ENCODE measurements at places on chromosomes 7 and 10.
A peak's percentile ranks its signal among the peaks of the same experiment; 100 is the strongest.

- DNase-seq = no peak
Measured at GRCh38 chr7:122248472-122248871, 56.1 kb downstream of the FEZF1 start.

- DNase-seq = no peak
Measured at GRCh38 chr7:128714701-128715495, 24.3 kb upstream of the CALU start.

GRCh38 chr7:78178319-78178718 is 379.7 kb downstream of the PHTF2 start:
- no peak for DNase-seq

DNA sequence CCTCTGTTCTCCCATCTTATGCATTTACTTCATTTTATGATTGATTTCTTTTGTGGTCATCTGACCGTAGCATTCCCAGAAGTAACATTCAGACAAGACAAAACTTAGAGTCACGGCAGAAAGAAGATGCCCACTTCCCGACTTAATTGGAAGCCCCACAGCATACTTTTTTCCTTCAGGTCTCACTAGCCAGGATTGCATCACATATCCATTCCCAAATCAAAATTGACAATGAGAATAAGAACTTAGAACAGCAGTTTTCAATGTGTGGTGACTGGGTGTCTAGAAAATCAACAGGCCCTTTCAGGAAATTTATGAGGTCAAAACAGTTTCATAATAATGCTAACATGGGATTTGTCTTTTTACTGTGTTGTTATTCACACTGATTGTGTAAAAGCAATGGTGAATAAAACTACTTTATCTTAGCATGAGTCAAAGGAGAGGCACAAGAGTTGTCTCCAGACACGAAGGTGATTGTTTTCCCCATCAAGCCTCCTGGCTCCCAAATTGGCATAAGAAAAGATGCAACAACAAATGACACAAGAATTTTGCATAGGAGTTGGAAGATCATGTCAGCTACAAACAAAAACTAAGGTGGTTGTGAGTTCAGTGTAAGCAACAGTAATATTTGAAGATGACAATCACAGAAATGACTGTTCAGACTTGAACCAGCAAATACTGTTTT is 493.9 kb downstream of the HTR7 start:
- DNase-seq = no peak

DNA sequence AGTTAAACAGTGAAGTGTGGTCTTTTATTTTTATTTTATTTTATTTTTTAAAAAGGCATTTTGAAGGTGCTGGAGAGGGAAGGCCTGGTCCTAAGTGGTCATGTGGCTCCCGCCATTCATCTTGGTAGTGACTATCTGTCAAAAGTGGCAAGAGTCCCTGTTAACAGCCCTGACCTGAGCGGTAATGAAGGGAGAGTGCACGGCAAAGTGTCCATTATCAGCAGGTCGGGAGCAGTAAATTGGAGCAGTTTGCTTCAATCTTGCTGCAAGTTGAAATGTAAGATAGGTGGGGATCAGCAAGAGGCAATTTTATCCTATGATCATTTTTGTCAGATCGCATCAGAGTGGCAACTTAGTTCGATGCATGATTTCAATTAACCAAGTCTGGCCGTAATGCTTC is 227.4 kb upstream of the SP4 start:
- DNase-seq = peak; percentile 91

DNA sequence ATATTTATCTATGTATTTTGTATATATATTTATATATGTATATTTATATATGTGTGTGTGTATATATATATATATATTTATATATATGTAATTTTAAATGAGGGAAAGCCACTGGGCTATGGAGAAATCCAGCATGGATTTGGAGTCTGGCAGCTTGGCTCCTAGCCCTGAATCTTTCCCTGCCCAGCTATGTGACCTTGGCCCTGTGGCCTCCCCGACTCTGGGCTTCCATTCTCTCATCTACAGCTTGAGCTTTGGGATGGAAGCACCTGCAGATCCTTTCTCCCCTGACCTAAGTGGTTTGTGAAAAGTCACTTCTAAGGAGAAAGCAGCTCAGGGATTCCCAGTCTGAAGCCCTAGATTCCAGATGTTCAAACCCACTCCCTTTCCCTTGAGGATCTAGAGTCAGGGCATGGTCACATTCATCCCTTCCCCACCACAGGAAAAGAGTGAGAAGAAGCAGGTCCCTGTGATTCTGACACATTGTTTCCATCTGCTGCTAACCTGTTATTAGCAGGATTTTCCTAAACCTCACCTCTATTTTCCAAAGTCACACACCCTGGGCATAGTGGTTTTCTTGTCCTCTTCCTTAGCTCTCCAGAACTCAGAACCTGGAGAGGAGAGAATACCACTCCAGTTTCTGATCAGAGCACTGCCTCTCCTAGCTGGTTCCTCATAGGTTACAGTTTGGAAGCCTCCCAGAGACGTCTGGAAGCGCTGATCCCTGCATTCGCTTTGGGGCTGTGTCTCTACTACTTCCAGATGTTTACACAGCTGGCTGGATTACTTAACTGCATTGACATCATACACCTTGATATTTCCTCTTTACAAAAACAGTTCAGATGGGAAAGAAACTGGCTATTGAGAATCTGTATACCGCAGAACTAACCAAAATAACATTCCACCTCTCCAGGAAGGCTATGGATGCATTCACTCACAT is 327.5 kb upstream of the ZMIZ1 start:
- no peak for DNase-seq

GRCh38 chr10:98478430-98479222 is 31.9 kb upstream of the HPS1 start:
- no peak for DNase-seq

DNA sequence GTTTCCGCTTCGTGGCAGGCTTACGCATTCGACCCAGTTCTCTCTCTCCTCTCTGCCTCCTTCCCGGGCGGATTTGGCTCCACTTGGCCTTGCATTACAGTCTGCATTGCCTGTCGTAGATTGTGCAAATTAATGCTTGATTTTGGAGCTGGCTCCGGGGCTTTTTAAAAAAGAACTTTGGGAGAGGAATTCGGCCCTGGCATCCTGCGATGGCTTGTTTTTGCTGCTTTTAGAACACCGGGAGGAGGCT is 767 bp downstream of the EIF4EBP2 start:
- DNase-seq = no peak

DNA sequence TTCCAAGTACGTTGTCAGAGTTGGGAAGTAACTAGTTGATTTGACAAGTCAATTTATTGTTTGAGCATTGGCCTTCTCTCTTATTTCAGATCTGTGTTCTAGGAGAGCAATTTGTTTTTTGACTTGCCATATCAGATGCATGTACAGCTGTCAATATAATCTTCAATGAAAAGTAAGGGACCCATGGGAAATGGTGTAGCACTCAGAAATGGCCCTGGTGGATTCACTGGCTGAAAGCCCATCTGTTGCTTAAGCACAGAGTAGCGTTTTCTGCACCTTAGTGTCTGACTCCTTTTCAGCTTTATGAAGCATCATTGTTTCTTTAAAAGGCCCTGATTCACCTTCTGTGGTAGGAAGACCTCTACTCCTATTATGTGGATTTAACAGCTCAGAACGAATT is 10.2 kb downstream of the GARS1 start:
- no peak for DNase-seq

GRCh38 chr7:123783820-123784219 is 35.0 kb upstream of the WASL start:
- no peak for DNase-seq

GRCh38 chr10:113053881-113054280 is 103.8 kb downstream of the TCF7L2 start:
- no peak for DNase-seq

DNA sequence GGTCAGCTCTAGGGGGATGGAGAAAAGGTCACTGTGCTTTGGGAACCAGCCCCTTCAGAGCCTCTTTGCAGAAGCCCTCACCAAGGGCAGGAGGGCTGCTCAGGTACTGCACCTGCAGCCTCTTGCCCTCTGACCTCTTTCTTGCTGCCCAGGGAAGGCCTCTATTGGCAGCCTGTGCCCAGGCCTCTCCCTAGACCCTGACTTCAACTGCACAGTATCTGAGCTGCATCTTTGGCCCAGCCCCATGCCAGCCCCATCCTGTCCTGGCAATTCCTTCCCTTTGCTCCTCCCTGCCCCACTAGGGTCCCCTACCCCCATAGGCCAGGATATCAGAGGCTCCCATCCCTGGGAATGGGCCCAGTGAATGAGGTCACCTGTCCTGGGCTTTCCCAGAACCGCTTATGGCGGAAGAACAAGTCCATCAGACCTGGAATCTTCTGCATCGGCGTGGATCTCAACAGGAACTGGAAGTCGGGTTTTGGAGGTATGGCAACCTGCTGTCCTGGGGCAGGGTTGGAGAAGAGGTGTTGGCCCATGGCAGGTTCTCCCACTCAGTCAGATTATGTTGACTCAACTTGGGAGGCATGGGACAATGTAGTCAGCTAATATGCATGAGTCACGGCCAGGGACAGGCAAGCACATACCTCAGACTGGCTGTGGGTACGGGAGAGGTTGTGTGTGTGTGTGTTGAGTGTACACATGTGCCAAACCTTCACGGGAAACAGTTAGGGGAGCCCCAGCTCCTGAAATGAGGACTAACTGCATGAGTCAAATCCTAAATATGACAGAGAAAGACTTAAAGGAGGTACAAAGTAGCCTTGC is 17.1 kb upstream of the CPA1 start:
- no peak for DNase-seq

DNA sequence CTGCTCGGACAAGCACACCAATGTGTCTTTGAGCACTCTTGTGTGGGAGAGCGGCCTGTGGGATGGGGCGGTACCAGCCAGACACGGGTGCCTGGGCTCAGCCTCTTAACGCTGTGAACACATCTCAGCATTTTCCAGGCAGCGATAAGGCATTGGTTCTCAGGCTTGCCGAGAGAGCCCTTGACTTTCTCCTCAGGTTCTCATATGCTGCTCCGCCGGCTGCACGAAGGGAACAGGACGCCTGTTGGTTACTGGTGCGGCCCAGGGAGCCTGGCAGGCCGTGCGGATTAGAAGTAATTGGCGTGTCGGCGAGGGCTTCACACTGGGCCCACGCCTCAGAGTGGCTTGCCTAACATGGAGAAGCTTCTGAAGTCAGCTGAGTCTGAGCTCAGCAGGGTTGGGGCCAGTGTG is 456.7 kb upstream of the FOXK1 start:
- DNase-seq = no peak

DNA sequence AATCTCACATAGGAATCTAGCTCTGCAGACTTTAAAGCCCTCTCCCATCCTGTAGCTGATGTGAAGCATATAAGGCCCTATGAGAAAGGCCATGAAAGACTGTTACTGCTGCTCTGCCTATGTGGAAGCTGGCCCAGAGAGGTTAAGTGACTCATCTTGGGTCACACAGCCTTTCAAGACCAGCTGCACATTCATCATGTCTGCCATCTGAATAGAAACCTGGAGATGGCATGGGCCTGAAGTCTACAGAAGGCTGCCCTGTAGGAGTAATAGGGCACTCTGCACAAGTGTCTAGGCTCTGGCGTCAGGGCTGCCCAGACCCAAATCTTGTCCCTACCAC is 59.4 kb upstream of the COL13A1 start:
- no peak for DNase-seq

DNA sequence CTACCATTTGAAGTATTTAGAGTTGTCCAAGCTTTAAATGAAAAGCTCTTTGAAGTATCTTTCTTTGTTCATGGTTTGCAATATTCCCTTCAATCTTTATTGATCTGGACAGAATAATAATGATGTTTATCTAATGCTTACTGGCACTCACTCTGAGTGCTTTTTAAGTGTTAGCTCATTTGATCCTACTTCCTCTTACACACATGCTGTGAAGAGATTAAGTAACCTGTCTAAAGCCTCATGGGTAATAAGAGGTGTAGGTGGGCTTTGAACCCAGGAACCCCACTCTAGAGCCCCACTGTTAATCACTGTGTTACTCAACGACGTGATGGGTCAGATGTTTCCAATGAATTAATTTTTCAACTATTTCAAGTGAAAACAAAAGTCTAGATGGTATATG is 31.1 kb upstream of the ADD3 start:
- DNase-seq = no peak

DNA sequence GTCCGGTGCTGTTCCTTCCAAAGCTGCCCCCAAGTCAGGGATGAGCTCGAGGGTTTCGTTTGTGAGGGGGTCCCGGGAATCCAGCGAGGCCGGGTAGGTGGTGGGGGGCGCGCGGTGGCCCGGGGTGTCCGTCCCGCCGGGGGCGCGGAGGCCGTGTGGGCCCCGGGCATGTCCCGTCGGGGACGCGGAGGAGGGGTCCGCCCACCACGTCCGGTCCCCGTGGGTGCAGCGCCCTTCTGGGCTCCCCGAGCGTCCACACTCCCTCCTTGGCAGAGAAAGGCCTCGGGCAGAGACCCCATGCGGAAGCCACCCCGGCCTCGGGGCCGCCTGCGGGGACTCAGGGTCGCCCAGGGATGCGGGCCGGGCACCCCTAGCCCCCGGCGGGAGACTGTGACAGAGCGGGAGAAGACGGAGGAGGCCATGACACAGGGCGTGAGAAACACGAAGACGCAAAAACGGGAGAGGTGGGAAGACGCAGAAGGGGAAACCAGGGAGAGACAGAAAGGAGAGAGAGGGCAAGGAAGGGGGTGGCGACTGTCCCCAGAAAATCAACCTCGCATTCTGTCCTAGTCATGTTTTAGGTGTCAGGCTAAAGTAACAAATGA is 640 bp upstream of the ZNF425 start:
- peak; percentile 27 for DNase-seq

DNA sequence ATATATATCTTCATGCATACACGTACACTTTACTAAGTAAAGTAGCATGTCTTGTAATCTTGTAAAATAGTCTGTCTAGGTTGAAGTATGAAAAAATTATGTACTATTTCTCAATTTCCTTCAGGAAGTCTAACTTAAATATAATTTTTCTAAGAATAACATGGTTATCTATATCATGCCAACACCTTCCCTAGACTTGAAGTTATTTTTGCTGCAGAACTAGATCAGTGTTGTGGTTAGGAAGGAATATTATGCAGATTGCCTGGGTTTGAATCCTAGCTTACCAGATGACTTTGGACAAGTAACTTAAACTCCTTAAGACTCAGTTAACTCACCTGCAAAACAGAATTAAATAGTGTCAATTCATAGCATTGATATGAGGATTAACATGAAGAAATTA is 142.2 kb upstream of the SEMA3A start:
- DNase-seq = no peak

DNA sequence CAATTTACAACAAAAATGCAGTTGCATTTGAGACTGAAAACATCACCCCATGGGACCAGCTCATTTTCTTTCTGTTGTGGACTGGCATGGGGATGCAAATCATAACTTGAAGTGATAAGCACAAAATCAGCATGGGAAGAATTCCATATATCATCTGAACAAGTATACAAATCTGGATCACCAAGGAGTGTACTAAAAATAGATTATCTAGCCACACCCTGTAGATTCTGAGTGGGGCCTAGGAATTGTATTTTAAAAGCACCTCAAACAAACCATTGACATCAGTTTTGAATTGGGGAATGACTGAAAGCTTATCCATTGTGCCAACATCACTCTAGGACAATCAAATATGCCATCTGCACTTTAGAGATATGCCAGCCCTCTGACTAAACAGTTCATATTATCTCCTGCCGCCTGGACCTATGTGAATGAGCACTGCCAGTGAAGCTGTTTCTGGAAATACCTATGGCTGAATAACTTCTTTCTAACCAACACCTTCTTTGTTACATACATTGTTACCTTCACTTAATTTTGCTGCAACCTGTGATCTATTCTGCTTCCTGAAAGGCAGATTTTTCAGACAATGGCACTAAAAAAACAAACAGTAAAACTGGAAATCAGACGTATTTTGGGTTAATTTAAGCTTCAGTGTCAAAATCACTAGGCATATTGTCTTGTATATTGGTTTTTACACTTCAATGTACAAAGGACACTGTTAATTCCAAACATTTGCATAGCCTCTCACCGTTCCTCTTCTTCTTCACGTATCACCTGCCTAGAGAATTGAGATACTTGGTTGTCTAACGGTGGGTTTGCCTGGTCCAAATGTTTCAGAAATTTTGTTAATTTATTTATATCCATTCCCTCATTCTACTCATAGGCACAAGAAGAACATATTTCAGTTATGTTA is 42.4 kb upstream of the HGF start:
- DNase-seq = no peak
